ENCODE measurements at places on chromosomes 5 and 9.
A peak's percentile ranks its signal among the peaks of the same experiment; 100 is the strongest.

DNA sequence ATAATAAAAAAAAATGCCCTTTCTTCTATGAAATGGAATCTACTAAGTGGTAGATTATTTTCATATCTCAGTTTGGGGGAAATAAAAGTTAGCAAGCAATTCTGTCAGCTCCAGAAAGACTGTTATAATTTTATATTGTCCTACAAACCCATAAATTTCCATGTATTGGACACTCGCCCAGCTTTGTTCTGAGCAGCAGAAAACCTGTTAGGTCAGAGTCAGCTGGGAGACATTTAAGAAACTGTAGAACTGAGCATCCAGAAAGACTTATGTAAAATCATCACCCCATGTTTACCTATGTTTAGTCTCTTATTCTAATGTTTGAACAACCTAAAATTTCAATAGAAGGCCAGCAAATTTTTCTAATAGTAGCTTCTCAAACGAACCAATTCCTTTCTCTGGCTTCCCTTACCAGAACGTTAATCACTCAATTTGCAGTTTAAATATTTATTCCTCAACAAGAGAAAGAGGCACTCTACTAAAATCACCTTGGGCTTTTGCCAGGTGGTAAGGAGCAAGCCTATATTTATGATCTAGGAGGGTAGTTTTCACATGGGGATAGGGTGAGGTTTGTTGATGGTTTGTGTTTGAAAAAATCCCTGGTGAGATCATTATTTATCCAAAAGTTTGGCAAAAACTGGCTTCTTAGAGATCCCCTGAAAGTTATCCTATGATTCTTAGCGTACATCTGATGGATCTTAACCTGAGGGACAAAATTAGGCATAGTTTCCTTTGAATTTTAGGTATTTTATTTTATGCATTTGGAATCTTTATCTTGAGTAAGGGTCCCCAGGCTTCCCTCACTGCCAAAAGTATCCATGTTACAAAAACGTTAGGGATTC lies 34.4 kb downstream of the MACROH2A1 start:
- DNase-seq, result no peak

DNA sequence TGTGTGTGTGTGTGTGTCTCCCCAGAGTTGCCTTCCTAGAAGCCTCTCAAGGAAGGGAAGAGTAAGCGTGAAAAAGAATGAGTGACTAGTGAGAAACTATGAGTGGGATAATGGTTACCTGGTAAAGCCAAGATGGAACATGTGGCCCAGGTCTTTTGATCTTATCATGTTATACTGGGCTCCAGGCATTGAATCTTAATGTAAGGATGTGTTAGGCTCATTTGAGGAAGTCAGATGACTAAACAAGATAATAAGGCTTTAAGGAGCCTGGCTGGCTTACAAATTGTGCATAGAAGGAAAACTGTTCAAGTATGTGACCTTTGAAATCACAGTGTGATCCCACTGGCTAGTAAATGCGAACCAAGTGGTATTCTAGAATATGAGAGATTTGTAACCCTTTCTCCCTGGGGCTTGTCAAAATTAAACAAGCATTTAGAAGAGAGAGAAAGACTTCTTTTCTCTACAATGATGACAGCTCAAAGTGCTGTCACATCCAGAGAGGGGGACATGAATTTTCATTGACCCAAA lies 29.9 kb upstream of the HMHB1 start:
- no peak for DNase-seq

DNA sequence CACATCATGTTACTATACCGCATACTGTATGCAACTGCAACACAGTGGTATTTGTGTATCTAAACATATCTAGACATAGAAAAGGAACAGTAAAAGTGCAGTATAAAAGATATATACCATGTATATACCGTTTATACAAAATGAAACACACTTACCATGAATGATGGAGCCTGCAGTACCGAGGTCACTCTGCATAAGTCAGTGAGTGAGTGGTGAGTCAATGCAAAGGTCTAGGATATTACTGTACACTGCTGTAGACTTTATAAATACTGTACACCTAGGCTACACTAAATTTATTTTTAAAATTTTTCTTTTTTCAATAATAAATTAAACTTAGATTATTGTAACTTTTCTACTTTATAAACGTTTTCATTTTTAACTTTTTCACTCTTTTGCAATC lies 29.3 kb downstream of the PRELID2 start:
- DNase-seq, result no peak

- DNase-seq, result no peak
Observed at GRCh38 chr5:171427318-171428167, 8.1 kb downstream of the FGF18 start.

GRCh38 chr9:124835026-124835557 lies 18.2 kb upstream of the WDR38 start:
- DNase-seq, result no peak

GRCh38 chr9:99109522-99109921 lies 4.6 kb downstream of the TGFBR1 start:
- no peak for DNase-seq

GRCh38 chr9:120583958-120584369 lies 4.0 kb upstream of the CDK5RAP2 start:
- DNase-seq, result no peak

- DNase-seq, result no peak
Observed at GRCh38 chr9:21153336-21154017, 11.8 kb upstream of the IFNW1 start.

DNA sequence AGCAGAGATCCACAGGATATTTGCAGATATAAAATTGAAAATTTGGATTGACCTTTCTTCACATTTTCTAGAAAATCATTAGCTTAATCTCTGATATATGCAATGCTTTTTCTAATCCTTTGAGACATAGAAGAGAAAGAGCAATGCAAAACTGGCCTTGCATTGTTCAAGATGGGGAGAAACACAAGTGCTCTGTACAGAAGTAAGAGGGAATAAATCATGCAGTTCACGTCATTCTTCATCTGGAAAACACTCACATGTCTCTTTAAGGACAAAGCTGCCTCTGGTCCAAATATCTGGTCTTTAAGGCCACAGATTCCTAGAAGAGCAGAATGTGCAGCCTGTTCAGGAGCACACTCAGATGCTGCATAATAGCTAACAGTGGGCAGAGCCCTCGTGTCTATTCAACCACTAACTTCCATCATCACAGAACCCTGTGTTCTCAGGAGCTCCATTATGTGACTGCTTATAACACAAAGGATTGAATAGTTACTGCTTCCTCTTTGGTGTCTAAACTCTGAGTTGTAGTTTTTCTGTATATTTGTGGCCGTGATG lies 277.5 kb downstream of the PLK2 start:
- DNase-seq, result no peak

GRCh38 chr9:68827837-68828744 lies 123.1 kb downstream of the PIP5K1B start:
- DNase-seq, result no peak

DNA sequence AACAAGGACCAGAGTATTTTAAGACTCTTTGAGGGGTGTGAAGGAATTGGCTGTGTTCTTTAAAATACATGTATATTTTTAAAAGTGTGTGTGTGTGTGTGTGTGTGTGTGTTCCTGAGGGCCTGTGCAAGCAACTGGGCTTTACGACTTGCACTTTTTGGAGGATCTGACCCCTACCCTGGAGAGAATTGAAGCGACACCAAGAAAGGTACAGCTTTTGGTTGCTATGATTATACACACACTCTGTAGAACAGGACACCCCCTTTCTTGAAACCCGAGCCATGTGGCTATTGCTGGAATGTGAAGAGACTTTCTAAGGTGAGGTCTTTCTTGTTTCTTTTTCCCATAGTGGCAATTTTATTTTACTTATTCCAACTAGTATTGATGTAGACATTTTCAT lies 988 bp downstream of the SHISAL2B start:
- no peak for DNase-seq

GRCh38 chr5:174825587-174825986 lies 101.2 kb downstream of the MSX2 start:
- no peak for DNase-seq

DNA sequence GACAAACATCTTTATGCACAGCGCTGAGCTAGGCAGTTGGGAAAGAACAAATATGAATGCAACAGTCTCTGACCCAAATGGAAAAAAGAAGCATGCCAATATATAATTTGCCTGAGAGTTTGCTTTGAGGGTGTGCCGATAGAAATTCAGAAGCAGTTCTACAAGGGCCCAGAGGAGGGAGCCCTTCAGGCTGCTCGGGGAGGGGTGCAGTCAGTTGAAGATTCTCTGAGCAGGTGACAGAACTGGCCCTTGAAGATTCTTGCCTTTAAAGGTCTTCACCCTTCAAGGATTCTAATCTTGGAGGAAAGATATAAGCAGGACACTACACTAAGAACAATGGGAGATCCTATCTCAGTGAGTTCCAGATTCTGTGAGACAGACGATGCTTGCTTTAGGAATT lies 3.7 kb upstream of the PAPPA start:
- DNase-seq, result peak; percentile 63

DNA sequence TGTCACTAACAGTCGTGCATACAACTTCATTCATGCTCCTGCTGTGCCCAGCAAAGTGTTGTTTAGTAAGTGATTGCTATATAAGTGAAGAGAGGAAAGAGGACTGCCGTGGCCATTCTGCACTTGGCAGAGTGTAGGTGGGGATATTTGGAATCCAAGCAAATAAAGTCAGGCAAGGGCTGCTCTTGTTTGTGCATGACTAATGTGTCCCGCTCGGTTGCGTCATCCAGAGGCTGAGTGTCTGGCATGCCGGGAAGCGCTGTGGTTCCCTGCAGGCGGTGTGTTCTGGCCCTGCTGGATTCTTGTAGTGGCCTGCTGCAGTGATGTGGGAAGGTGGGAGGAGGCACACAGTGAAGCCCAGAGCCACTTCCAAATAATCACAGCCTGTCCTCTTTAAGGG lies 136.9 kb upstream of the ANKH start:
- DNase-seq, result peak; percentile 36

DNA sequence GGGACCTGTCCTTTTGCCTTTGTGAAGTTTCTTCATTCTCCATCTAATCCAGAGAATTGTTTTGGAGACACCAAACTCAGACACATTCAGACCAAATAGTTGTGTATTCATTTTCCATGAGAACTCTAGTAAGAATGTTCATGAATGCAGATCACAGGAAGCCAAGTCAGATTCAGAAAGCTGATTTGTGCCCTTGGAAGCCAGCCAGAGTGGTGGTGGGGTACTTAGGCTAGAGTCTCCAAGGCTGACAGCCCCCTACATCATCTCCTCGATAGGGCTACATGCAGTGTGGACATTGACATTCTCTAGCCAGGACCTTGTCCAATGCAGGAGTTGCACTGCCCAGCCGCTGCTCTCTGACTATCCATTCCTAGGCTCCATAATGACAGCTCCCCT lies 137.6 kb downstream of the UGCG start:
- DNase-seq, result no peak

- DNase-seq, result no peak
Observed at GRCh38 chr5:147818290-147818689, 13.2 kb downstream of the SPINK1 start.

- DNase-seq, result no peak
Observed at GRCh38 chr5:57750891-57751290, 268.3 kb upstream of the ACTBL2 start.

Measured in WTC11 (cell line).